Forelimb muscle (tissue), 1 donor: ENCODE measurements at places on chromosomes 5 and 9.

GRCh38 chr5:41161271-41161670 is 52.1 kb downstream of the C6 start:
- no peak for DNase-seq

DNA sequence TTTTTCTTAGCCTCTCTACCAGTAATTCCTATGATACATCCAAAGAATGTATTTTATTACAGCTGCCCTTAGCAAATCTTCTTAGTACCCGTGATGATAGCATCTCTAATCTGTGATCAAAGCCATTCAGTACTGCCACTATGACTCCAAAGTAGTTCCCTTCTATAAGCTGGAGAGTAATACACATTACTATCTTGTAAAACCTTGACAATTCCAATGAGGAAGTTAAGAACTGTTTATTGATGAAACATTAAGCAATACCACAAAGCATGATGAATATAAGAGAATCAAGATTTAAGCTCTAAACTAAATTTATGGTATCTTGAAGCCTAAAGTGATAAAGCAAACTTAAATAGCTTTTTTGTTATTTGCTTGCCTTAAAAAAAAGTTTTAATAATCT is 86.1 kb downstream of the SMIM23 start:
- no peak for DNase-seq

- DNase-seq, result no peak
These were observed 516.1 kb downstream of the NTRK2 start for GRCh38 chr9:85185486-85186217.

DNA sequence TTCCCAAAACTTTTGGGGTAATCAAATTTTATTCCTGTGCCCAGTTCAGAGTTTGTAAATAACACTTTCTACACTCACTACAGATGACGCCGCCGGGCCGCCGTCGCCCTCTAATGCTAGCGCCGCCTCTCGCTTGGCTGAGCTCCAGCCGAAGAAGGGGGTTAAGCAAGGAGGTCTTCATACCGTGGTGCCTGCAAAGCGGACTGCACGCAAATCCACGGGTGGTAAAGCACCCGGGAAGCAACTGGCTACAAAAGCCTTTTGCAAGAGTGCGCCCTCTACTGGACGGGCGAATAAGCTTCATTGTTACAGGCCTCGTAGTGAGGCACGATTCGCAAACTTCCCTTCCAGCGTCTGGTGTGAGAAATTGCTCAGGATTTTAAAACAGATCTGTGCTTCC is 280.4 kb downstream of the MEF2C start:
- DNase-seq, result no peak

DNA sequence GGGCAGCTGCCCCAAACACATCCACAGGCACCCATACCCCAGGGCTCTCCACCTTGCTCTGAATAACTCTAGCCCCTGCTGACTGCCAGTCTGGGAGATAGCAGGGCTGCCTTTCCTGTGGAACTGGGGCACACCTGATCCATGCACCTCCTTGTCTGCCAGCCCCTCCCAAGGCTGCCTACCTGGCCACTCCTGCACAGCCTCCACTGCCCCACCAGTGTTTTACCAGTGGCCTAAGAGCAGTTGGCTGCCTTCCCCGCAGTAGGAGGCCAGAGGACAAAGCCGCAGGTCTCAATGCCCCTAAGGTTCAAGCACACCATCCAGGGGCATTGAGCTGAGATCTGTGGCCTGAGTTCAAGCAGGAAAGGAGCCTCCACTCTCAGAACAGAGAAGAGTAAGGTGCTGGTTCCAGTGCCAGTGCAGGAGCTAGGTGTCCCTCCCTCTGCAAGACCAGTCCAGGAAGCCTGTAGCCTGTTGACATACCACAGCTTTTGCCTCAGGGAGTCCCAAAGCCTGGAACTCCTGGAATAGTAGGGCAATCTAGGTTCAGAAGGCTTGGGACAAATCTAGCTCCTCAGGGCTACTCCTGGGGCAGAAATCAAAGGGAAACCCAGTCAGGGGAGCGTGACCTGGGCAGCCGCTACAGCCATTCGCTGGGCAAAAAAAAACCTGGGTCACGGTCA is 514.5 kb upstream of the PTGER4 start:
- no peak for DNase-seq

DNA sequence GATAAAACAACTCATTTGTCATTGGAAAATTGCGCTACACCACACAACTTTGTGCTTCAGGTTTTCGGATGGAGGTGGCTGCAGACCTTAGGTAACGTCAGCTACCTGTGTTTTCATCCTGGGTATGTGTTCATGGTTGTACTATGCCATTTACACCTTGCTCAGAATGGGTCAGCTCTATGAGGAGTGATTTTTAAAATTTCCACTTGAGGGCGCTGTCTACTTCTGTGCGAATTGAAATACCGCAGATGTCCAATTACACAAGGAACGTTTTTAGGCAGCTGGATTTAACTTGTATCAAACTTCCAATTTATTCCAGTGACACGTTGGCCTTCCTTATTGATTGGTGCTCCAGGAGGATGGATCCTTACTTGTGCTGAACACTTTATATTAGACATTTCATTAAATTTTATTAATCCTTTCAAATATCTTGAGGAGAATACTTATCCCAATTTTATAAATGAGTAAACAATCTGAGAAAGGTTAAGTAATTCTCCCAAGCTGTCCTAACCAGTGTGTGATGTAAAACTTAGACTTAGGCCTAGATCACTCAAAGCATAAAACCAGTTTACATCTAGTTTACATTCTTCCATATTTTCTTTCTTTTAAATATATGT is 23.4 kb downstream of the DMRTA1 start:
- no peak for DNase-seq

GRCh38 chr5:109654455-109654854 is 35.3 kb upstream of the MAN2A1 start:
- DNase-seq, result no peak

GRCh38 chr9:135290086-135290485 is 189.5 kb upstream of the PPP1R26 start:
- no peak for DNase-seq

DNA sequence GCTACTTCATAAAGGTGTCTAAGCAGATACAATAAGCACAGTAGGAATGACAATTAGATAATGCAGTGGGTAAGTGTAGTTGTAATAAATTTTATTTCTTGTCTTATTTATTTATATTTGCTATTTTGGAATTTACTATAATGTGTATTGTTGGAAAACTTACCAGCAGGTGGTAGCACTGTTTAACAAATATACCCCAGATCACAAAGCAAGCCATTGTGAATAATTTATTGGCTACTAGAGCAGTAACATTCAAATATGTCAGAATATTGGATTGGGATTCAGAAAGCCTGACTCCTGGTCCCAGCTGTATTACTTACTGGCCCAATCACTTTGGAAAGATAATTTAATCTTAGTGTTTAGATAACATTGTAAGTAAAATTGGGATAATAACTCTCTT is 78.0 kb downstream of the ISOC1 start:
- DNase-seq, result peak; percentile 64

- no peak for DNase-seq
These were observed 5.3 kb downstream of the PRELID2 start for GRCh38 chr5:145829708-145830361.

- DNase-seq, result peak; percentile 13
These were observed 272.7 kb upstream of the PANK3 start for GRCh38 chr5:168851902-168852321.

DNA sequence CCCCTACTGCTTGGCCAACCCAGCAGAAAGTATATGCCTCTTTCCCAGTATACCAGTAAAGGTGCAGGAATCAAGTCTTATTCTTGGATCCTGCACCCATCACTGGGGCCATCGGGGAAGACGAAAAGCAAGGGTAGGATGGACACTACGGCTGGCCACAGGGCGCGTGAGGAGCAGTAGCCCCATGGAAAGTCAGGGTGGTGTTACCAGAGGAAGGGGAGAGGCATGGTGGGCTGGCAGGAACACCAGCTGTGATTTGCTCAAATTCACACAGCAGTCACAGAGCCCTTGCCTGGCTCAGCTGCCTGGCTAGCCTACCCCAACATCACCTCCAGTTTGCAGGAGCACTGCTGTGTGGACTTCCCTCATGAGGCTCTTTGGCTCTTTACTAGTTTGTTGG is 34.5 kb upstream of the SAP30L start:
- DNase-seq, result no peak

- no peak for DNase-seq
These were observed 2.0 kb upstream of the ANP32B start for GRCh38 chr9:97980918-97981845.
